Renal cortical epithelial cell (primary cell): ENCODE measurements at places on chromosomes 2 and 18. TPM values are rescaled to one million over a fixed set of nuclear protein-coding genes. Genes with fewer than 3 reads are reported as not detected.

- no peak for DNase-seq
These were observed 5.1 kb downstream of the MEIS1 start for GRCh38 chr2:66439812-66440542.

GRCh38 chr2:23677836-23678235 lies 249.1 kb downstream of the ATAD2B start:
- DNase-seq: no peak

- DNase-seq: peak; percentile 45
These were observed 45.6 kb upstream of the SELENOI start for GRCh38 chr2:26300234-26300925.

- DNase-seq: no peak
These were observed 251.9 kb downstream of the FBXO15 start for GRCh38 chr18:73895701-73896100.

DNA sequence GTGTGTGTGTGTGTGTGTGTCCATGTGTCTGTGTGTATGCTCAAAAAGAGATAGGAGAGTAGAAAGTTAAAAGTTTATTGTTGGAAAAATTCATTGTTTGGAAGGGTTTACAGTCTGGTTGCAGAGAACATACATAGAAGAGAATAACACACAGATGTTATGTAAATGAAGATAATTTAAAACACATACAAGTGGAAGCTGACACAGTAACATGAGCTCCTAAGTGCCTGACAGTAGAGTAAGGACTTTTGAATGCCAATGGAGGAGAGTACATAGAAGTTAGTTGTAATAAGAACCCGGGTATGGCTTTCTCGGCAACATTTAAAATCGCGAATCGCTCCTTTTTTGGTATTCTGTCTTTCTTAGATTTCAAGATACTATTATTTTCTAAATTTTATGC lies 137.0 kb upstream of the FANCL start:
- no peak for DNase-seq

DNA sequence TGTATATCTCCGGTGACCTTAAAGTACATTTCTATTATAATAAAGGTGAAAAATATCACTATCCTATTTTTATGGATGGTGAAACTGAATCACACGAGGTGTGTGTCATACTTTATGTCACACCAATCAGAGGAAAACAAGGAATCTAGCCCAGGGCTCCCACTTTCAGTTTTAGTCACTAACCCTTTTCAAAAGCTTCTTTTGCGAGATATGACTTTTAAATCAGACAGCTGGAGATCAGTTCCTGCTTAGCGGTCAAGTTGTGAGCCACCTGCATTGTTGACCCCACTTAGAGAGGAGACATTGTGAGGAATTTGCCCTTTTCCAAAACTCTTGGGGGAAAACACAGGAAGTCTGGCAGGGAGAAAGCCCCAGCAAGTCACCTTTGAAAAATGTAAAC lies 70.5 kb downstream of the CPS1 start:
- DNase-seq: peak; percentile 11

GRCh38 chr2:769771-770170 lies 92.6 kb upstream of the TMEM18 start:
- no peak for DNase-seq

DNA sequence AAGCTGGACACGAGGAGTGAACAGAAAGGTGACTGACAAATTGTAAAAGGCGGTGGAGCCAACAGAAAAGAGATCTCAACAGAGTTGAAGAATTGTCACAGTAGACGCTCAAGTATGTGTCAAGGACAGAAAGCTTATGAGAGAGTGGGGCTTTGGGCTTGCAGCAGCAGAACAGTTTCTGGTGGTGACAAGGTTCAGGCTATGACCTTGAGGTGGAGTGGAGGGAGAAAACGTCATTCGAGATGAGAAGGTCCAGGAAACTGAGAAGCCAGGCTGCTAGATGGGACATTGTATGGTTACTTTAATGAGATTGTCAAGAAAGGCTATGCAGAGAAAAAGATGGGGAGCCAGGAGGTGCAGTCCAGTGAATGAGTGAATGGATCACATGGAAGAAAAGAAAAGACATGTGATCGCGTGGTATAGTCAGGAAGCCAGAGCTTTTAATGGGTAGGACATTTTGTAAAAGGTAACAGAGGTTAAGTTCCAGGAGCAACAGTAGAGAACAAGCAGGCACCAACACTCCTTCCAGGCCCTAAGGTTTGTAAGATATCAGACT lies 91.1 kb upstream of the EPC2 start:
- no peak for DNase-seq

DNA sequence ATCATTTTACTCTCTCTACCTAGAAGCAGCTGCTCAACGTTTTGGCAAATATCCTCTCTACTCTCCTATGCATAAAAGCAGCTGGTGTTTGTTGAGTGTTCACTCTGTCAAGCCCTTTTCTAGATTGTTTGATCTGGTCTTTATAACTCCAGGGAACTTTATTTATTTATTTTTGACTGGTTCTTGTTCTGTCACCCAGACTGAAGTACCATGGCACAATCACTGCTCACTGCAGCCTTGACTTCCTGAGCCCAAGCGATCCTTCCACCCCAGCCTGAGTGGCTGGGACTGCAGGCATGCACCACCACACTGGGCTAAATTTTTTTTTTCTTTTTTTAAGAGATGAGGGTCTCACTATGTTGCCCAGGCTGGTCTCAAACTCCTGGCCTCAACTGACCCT lies 12.7 kb downstream of the CATIP start:
- no peak for DNase-seq

- DNase-seq: no peak
These were observed 228.3 kb upstream of the FOSL2 start for GRCh38 chr2:28164280-28164801.

DNA sequence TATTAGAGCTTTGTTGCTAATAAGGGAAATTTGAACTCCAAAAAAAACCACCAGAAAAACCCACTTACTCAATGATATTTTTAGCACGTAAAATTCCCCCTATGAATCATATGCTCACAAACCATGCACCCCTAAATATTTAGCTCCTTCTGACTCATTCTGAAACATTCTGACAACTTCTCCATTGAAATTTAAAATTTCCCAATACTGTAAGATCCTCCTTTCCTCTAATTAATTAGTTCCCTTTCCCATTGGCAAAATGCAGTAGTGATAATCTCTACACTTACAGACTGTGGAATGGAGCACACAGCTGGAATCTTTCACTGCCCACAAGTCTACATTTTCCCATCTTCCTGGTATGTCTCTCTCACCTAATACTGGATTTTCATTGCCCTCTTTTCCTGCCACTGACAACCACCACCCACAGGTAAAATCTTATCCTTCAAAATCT lies 215.8 kb upstream of the ACVR2A start:
- peak; percentile 57 for DNase-seq

DNA sequence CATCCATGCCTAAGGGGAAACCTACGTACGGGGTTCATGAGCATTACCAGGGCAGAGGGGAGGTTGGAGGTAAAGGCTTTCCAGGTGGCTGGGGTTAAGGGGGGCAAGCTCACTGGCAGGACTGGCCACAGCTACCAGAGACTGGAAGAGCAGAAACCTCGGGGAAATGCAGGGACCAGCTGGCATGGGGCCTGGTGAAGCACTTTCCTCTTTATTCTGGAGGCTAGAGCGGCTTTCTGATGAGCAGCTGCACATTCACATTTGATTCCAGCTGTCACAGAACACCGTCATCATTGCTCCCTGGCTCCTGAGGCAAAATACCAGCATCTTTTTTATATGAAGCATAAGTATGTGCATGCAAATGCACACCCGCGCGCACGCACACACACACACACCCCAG lies 28.7 kb upstream of the LRRC30 start:
- no peak for DNase-seq

- DNase-seq: no peak
These were observed 77.1 kb upstream of the ITGB6 start for GRCh38 chr2:160277151-160277550.

DNA sequence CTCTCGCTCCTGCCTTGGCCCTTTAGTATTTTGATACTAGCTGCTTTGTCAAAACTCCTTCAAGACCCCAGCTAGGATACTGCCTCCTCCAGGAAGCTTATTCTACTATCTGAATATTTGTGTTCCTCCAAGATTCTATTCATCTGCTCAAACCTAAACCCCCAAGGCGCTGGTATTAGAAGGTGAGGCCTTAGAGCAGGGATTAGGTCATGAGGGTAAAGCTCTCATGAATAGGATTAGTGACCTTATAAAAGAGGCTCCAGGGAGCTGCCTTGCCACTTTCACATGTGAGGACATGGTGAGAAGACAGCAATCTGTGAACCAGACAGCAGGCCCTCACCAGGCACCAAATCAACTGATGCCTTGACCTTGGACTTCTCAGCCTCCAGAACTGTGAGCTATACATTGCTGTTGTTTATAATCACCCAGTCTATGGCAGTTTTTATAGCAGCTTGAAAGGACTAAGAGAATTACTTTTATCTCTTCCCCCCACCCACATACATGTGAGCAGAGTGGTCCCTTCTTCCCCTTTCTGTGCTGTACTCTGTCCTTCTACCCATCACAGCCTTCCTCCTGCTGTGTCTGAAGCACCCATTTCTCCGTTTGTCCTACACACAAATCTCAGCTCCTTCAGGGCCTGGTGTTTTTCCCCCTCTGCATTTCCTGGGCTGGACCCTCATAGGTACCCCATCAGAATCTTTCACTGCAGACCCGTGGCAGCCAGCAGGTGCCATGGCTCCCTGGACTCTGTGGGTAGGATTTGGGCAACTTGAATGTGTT lies 54.5 kb downstream of the HS1BP3 start:
- no peak for DNase-seq

GRCh38 chr18:49894517-49895226 lies 81.3 kb upstream of the ACAA2 start:
- DNase-seq: no peak

DNA sequence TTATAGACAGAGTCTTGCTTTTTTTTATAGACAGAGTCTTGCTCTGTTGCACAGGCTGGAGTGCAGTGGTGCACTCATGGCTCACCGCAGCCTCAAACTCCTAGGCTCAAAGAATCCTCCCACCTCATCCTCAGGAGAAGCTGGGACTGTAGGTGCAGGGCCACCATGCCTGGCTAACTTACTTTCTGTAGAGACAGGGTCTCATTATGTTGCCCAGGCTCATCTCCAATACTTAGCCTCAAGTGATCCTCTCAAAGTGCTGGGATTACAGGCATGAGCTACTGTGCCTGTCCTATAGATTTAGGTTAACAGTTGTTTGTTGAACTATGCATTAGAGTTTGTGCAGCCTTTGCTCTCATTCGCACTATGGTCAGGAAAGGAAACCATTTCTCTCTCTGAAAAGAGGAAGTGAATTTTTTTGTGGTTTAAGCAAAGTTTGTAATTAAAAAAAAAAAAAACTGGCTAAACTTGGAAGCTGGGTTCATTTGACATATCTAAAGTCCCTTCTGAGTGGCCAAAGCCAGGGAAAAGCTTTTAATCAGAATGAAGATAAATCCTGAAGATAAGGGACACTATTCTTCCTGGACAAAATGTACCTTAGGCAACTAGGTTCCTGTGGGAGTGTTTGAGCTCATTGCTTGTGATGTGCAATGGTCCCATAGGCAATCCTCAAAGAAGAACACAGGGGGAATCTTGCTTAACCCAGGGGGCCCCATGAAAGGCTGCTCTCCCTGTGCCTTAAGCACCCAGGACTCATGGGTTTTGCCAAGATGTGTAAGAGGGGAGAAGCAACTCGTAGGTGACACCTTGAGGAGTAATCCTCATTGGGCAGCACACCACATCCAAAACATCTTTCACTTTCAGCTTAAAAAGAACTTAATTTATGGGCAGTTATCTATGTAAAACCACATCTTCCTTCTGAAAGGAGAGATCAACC lies 201.7 kb downstream of the MREG start:
- no peak for DNase-seq

Gene COL5A2
- total RNA-seq: 9.4 and 45.5 TPM in 2 replicates

Gene CNNM4
- total RNA-seq: 2.6 and 5.4 TPM in 2 replicates

Gene MAPK4
- total RNA-seq: 1.6 TPM in 1 of 2 replicates, not detected in the other

Gene KRTCAP3
- total RNA-seq: 0.85 and 3.5 TPM in 2 replicates
